ENCODE measurements at places on chromosomes 16 and 17.

GRCh38 chr17:45384047-45384788 lies 48.5 kb downstream of the ARHGAP27 start:
- no peak for DNase-seq

- DNase-seq, result no peak
Observed at GRCh38 chr16:60363566-60363965, 1629.5 kb upstream of the GOT2 start.

DNA sequence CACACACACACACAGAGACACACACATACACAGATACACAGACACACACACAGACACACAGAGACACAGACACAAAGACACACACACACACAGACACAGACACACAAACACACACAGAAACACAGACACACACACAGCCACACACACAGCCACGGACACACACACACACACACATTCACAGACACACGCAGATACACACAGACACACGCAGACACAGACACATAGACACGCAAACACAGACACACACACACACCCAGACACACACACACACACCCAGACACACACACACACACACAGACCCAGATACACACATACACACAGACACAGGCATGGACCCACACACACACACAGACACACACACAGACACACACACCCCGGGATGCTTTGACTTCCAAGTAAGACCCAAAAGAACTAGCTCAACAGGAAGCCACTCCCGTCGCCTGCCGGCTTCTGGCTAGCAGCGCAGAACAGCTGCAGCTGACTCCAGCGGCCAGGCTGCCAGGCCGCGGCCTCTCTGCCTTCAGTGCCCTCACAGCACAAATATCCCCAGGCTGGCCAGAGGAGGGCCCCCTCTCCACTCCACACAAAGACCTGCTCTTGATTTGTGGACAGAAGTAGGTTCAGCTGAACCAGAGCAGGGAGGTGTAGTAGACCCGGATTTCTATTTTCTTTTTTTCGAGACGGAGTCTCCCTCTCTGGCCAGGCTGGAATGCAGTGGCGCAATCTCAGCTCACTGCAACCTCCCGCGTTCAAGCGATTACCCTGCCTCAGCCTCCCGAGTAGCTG lies 6.0 kb upstream of the CHRNE start:
- peak; percentile 71 for DNase-seq

- no peak for DNase-seq
Observed at GRCh38 chr17:55443904-55444303, 22.3 kb upstream of the MMD start.

DNA sequence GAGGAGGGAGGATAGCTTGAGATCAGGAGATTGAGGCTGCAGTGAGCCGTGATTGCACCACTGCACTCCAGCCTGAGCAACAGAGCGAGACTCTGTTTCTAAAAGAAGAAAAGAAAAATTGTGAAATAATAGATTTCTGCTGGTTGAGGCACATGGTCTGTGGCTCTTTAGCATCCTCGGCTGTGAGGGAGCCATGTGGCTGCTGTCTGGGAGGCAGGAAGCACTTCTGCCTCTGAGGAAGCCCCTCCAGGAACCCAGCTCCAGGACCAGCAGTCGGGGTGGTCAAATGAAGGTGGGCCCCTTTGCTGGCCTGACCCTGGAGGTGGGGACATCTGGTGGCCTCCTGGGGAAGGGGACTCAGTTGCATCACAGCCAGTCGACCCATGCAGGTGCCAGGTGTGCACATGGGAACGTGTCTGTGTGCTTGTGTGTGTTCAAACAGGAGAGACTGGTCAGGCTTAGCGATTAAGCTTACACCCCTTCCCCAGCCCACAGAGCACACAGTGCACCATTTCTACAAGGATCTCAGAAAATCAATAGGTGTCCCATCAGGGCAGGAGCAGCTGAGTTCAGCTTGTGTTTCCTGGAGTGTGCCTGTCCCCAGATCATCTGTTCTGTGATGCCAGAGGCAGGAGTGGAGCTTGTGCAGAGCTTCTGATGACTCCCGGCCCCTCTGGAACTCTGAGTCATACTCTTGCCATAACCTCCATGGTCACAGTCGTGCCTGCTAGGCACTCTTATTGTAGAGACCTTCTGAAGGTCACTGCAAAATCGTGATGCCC lies 24.3 kb upstream of the MGAT5B start:
- DNase-seq, result no peak

GRCh38 chr17:44439168-44439567 lies 49.7 kb upstream of the ITGA2B start:
- DNase-seq, result no peak

DNA sequence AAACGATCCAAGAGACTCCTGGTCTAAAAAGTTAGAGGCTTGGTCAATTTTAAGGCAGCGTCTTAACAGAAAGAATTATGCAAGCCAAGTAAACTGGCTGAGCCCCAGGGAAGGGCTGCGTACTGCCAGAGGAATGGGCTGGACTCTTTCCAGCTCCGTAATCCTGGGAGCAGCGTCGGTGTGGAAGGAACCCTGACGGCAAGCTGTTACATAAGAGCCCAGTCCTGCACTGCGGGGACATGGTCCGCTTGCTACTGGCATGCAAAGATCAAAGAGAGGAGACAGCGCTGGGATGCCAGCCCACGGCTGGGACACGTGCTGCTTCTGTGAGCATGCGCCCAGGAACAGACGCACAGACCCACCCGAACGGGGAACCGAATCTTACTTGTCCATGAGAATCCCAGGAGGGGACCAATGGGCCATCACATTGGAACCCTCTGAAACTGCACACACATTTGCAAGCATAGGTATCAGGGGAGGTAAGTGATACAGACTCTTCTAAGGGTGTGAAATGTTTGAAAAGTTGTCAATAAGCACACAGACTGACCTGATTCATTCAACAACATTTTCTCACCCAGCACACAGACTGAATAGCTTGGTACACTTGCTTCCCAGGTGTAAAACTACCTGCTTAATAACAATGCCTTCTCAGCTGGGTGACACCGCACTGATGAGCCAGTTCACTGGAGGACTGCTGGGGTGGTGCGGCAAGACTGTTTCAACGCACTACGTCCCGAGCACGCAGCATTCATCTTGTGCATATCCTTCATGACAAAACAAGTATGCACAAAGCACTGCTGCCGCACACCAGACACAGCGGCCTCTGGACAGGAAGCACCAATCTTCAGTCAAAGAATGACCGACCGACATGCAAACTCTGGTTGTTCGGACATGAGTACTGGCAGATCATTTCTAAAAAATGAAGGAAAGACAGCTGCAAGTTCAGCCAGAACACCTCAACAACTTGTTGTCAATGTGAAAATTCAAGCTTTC lies 94.9 kb downstream of the ANKRD11 start:
- no peak for DNase-seq

DNA sequence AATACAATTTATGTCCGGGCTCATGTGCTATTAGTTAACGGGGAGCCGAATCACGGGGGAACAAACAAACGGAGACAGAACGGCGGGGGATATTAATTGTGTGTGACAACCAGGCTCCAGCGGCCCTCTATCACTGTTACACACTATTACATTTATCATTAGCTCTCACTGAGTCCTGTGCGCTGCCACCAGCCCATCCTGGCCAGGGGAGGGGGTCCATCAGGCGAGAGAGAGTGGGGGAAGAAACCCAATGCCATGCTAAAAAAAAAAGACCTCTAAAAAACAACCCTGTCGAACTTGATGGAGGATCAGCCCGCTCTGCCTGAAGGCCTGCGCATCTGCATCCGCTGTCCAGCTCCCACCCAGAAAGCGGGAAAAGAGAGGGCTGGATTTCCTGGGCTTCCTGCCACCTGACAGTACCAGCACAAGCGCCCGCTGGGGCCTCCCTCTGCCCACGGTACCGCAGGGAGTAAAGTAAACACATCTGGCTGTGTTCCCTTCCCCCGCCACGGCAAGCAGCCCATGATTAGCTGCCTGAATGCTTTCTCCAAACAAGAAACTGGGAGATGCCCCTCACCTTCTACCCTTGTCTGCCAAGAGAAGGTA lies 41.7 kb downstream of the PIPOX start:
- DNase-seq, result no peak

GRCh38 chr17:77462090-77462489 lies 321.3 kb downstream of the SEC14L1 start:
- DNase-seq, result no peak

DNA sequence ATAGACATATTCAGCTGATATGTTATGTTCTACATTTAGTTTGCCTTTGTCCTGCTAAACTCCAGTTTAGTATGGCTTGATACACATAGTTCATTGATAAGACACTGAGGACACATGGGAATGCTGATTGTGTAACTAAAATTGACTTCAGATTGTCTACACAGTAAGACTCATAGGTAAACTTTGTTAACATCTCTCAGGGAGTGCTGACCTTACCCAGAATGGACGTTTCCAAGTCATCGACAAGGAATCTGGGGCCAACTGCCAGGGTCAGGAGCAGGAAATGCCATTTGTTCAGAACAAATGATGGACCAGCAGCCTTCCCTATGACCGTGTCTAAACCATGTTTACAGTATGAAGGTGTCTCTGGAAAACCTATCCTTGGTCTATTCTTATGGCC lies 58.7 kb downstream of the DYNLRB2 start:
- no peak for DNase-seq

GRCh38 chr16:79712276-79712675 lies 111.7 kb upstream of the MAF start:
- no peak for DNase-seq

DNA sequence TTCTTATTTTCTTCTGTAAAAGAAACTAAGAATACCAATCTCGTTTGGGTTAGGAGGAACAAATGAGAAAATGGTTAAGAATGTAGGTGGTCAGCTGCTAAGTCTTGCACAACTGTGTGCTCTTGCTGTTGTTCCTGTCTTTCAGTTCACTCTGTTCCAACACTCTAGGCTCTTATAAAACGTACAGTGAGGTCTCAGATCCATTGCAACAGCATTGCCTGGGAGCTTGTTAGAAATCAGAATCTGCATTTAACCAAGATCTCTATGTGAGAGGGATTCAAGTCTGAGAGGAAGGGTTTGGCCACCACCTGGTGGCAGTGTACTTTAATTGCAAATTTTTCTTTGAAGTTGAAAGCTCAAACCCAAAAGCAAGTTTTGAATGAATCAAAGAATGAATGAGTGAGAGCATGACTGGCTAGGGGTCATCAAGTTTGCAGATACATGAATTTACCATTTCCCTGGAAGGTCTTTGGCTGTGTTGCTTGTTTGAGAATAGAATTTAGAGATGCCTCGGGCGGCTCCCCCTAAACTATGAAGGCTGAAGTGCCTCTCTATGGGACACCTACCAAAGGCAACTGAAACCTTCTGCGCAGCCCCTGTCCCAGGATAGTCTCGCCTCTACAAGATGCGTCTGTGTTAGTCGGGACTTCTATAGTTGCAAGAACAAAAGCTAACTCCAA lies 2.5 kb downstream of the ALOX15B start:
- DNase-seq, result peak; percentile 29

GRCh38 chr16:55500530-55501011 lies 8.3 kb upstream of the LPCAT2 start:
- DNase-seq, result no peak

DNA sequence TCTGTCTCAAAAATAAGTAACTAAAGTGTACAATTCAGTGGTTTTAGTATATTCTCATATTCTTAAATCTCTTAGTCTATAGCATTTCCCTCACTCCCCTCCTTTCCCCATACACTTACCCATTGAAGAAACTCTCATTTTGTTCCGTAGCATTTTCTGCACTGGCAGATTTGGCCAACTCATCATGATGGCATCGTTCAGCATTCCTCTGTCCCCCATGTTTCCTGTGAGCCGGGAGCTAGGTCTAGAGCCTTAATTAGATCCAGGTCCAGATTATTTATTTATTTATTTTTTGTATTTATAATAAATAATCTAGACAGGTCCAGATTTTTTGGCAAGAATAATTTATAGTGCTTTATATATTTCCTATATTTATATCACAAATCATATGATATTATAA lies 31.0 kb downstream of the HEATR3 start:
- DNase-seq, result no peak

- DNase-seq, result peak; percentile 14
Observed at GRCh38 chr17:59154292-59154720, 680 bp downstream of the SKA2 start.

DNA sequence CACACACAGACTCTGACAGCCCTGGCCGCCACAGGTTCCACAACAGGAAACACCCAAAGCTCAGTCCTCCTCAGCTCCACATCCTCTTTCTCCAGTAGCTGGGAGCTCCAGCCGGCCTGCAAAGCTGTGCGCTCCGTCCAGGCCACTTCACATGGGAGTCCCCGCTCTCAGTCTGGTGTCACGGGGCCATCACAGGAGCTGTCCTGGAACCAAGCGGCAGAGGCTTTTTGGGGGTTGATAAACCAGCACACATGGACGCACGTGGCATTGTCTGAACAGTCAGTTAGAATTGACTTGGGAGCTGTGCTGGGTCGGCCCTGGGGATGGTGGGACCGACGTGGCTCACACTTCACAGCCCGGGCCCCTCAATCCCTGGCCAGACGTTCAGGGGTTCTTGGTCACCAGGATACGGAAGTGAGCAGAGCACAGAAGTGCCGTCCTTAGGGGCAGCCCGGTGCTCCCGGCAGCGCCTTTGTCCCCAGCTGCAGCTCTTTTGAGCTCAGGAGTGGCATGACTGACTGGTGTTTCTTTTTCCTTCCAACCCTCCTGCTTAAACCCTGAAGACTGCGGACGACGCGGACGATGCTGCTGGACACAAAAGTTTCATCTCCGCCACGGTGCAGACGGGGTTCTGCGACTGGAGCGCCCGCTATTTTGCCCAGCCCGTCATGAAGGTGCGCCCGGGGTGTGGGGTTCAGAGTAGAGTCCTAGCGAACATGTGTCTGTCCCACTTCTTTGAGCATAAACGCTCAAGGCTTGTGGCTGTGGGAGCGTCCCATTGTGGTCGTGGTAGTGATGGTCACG lies 66.6 kb upstream of the CHMP6 start:
- DNase-seq, result no peak

- DNase-seq, result no peak
Observed at GRCh38 chr16:67647111-67647651, 2.2 kb downstream of the CARMIL2 start.

DNA sequence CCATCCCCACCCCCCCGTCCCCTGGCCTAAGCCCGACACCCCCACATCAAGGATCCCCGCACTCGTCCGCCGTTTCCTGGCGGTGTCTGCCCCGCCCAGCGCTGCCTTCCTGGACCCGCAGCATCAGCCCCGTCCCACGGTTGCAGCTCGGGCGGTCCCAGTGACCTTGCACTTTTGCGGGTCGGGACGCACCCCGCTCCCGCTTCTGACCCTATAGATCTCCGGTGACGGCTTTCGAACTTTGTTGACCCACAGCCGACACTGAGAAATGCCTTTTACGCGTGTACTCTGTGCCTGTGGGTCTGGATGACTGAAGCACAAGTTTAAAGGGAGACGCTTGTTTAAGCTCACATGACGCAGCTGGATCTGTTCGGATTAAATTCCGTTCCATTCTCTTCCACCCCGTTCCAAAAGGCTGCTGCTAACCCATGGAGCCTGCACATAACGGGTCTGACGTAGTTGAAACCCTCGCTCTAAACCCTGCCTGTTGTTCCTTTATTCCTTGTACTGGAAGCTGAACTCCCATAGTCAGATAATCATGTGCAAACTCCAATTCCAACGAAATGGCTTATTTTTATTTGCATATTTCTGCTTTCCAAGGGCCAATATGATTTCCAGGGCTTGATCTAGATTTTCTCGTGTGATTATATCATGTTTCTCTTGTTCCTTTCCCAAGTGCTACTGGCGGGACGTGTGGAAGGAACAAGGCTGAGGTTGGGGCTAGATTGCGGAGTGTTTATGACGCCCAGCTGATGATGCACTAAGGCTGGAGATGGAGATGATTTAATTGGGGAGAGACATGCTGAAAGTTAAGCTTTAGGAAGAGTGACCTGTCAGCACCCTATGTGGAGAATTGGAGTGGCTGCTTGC lies 834 bp downstream of the FLYWCH1 start:
- DNase-seq, result peak; percentile 23
